T-helper 1 cell (primary cell): ENCODE measurements at places on chromosomes 12 and 14.
A peak's percentile ranks its signal among the peaks of the same experiment; 100 is the strongest.

DNA sequence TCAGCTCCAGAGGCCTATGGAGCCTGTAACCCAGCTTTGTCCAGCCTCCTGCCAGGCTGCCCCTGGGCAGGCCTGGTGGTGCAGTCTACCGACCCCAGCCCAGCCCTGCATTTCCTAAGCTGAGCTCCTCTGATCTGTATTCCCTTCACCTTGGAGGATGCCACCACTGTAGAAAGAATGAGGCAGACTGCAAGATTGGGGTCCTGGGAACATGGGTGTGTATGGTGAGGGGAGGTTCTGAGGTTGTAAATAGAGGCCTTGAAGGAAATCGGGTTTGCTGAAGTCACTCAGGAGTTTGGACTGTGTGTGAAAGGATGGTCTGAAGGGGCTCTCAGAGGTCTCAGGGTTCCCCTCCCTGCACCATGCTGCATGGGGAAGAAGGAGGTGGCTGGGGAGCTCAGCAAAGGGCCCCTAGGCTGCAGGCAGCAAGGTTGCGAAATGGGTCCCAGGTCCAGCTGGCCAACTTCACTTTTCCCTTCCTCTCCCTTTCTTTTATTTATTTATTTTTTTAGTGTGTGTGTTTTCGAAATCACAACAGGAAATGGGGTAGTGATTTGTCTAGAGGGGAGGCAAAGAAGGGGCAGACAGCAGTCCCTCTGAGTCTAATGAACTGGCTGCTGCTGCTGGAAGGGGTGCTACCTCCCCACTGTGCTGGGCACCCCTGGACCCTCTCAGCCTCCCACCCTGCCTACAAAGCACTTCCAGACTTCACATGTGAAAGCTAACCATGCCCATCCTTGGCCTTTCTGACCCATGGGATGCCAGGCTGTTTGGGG, 1.2 kb upstream of the LRP1-AS start:
- no peak for DNase-seq

- DNase-seq: no peak
Measured at GRCh38 chr12:131366261-131366871, 344.5 kb upstream of the SFSWAP start.

- peak; percentile 48 for DNase-seq
Measured at GRCh38 chr12:111404362-111405148, 1.2 kb upstream of the SH2B3 start.

- DNase-seq: peak; percentile 98
Measured at GRCh38 chr12:56688129-56688845, at the start of gene PTGES3. TSS of gene PTGES3 (minus strand) at chr12:56688284. CDS start at chr12:56687999, 285 bp downstream.

GRCh38 chr12:128042825-128043224, 224.1 kb upstream of the TMEM132C start:
- DNase-seq: no peak

DNA sequence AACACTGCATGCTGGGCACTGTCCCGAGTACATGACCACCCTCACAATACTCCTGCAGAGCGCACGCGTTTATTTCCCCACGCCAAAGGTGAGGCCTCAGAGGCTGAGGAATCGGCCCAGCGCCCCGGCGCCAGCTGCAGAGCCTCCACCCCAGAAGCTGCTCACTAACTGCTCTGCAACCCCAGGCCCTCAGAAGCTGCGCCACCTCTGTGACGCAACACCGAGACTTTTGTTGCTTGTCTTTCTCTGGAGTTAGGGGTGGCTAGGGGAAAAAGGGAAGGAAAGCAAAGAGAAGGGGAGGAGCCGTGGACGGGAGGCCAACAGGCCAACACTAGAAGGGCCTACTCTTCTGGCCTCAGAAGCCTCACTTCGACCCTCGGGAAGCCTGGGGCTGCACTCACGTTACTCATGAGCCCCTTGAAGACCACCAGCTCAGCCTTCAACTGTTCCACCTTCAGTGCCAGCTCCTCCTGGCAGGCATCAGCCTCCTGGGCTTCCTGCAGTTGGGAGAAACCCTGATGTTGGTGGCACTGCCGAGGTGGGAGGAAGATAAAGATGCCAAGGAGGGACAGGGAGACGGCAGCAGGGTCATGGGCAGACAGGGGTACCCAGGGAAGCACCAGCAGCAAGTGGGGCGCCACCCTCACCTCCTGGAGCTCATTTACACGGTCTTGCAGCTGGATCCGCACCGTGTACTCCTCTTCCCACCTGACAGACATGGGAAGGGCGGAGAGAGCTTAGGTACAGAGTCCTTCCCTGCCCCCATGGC, 5.4 kb downstream of the IFFO1 start:
- no peak for DNase-seq

DNA sequence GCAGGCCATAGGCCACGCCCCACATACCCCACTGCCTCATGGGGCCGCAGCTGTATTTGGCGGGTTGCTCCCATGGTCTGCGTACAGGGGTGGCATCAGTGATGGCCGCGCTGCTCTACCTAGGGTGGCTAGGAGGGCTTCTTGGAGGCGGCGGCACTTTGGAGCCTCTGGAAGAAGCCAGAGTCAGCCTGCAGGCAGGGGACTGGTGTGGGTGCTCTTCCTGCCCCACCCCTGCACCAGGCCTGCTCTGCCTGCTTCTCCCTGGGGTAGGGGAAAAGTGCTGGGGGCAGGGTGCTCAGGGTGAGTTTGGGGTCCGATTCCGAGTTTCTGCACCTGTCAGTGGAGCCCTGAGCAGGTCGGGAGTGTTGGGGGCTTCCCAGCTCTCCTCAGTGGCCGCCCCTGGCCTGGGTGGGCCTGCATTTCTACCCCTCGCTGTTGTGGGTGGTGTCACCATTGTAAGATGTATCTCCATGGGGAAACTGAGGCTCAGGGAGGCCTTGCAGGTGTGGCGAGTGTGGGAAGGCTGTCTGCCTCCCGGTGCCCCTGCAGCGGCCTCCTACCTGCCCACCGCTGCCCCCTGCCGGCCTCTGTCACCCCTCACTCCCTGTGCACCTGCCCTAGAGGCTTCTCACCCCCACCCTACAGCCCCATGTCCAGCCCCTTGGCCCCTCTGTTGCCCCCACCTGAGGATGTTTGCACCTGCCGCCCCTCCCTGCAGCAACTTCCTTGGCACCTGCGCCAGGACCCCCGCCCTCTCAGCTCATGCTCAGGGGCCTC, 5.5 kb downstream of the CEP170B start:
- peak; percentile 46 for DNase-seq

- no peak for DNase-seq
Measured at GRCh38 chr12:52969828-52970569, 21.1 kb downstream of the KRT18 start.

GRCh38 chr12:130083002-130083401, 79.3 kb upstream of the FZD10 start:
- no peak for DNase-seq

GRCh38 chr12:96812153-96812552, 94.9 kb upstream of the NEDD1 start:
- no peak for DNase-seq

GRCh38 chr12:5868625-5869295, 76.3 kb downstream of the ANO2 start:
- no peak for DNase-seq

- DNase-seq: no peak
Measured at GRCh38 chr12:8553088-8553627, 12.5 kb upstream of the CLEC4E start.

DNA sequence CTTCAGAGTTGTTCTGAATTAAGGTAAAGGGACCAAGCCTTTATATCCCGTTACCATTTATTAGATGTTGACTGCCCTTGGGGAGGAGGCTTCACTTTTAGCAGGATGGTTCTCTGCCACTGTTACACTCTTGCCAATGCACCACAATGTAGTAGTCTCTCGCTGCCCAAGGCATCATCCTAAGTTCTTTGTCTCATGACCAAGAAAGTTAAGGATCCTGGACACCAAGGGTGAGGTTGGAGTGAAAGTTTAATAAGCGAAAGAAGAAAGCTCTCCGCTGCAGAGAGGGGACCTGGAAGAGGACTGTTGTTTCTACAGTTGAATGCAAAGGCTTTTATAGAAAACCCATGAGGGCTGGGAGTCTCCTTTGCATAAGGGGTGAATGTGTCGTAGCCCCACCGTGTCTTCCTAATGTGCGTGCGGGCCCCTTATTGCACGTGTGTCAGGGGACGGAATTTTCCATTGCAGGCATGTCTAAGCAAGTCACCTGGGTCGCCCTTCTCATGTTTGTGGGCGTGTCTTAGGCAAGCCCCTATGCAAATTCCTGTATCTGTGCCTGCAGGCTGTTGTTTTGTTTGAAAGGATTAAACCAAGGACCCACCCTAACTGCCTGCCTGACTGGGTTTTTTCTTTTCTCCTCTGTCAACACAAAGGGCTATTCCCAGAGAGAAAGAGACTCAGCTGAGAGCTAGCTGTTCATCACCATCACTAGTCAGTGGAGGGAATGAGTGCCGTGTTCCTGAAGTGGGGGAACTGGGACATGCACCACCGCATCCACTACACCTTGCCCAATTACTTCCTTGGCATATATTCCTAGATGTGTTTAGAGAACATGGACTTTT, 17.6 kb upstream of the RNASE1 start:
- no peak for DNase-seq

DNA sequence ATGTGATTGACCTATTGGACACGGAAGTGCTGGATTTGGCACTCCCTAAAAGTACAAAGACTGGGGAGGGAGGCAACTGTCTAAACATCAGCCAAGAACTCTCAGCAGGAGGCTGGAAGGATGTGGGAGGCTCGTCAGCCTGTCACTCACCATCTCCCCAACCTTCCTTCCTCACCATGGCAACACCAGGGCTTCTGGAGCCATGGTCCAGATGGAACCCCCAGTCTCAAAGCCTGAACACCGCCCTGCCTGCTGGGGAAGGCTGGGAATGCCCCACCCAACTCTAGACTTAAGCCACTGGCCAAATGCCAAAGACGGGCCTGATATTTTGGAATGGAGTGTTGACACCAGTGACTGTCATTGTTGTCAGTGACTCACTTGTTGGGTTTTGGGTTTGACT, 55.3 kb downstream of the GALNT16 start:
- DNase-seq: no peak

GRCh38 chr12:90262251-90262650, 553.6 kb upstream of the ATP2B1 start:
- DNase-seq: no peak

DNA sequence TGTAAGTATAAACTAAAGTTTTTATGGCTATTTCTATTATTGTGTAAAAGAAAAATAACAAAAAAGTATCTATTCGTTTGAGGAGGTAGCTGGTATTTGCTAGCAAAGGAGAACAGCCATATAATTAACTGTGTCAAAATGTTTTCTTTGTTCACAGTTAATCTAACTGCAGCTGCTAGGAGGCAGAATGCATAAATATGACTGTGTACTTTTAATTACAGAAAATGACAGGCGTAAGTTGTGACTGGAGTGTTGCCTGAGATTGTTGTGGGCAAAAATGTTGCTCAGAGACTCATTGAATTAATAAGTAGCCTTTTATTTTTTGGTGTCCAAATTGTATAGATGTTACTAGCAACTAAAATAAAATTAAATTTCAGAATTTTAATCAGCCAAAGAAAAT, 33.5 kb downstream of the PTPRO start:
- DNase-seq: no peak

GRCh38 chr12:116160883-116161458, 116.5 kb downstream of the MED13L start:
- no peak for DNase-seq

- no peak for DNase-seq
Measured at GRCh38 chr14:93736378-93737014, 51.8 kb downstream of the PRIMA1 start.

DNA sequence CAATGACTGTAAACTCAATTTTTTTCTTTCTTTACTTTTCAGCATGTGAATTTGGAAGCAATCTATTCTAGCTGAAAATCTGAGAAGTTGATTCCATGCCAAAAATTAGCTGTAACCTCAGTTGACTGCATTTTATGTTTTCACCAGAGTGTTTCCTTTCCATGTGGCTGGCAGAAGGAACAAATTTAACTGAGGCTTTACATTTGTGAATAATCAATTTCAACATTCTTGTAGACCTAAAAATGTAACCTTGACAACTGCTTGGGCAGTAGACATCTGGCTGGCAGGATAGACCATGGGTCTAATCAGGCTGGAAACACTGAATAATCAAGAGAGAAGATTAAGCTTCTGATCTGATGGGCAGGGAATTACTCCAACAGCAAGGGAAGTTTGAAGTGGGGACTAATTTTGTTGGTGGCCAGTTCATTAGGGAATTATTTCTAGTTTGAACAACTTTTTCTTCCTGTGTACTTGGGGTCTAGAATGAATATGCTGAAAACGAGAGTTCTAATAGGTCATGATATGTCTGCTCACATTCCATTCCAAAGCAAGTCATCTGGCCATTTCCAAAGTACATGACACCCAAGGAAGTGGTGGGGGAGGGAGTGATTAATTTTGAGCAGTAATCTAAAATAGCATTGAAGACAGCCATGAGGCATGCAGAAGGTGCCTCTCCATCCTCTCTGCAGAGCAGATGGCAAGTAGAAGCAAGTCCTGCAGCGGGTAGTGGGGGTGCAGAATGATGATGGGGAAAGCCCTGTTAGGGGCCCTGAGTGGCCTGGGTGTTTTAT, 68.2 kb downstream of the ATP23 start:
- DNase-seq: no peak

DNA sequence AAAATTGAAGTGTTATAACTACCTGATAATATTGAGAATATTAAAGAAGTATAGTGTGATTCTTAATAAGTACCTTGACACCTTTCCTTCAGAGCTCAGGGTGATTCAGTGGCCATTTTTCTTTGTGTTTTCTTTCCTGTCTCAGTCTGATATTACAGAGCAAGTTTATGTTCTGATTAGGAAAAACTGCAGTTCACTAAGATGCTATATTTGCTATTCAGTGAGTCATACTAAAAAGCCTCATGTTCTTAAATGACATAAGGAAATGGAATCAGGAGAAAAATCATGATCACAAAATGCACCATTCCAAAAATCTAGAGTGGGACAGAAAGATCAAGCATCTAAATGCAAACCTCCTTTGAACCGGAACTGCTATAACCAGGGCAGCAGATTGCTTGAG, 390.6 kb upstream of the ATP2B1 start:
- DNase-seq: no peak

GRCh38 chr14:68820999-68821683, 28.3 kb upstream of the ZFP36L1 start:
- DNase-seq: no peak

DNA sequence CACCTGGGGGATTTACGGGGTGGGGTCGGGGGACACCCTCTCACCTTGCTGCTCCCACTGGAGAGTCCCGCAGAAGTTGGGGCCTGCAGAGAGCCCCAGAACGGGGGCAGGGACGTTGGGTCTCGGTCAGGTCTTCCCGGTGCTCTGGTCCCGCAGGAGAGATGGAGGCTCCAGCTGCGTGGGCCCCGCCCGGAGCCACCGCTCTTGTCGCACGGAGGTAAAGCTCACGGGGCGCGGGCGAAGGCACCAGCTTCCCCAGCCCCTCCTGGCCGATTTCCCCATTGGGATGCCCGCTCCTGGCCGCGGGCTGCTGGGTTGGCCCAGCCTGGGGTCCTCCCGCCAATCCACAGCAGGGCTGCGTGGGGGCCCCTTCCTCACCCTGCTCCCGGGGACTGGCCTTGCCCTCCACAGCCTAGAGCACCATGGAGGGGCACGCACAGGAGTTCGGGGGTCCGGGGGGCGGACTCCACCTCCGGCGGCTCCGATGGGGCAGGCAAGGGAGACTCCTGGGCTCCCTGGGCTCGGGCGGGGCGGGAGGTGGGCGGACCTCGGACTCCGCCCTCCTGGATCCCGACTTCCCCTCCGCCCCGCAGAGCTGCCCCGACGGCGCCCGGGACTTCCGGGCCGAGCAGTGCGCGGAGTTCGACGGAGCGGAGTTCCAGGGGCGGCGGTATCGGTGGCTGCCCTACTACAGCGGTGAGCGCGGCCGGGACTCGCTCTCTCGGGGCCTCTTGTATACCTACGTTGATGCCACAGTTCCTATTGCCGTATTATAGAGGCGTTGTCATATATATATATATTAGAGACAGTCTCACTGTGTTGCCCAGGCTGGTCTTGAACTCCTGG, 8.4 kb downstream of the PAPLN start:
- peak; percentile 16 for DNase-seq
